ENCODE measurements at places on chromosomes 12 and 14.
A peak's percentile ranks its signal among the peaks of the same experiment; 100 is the strongest.

DNA sequence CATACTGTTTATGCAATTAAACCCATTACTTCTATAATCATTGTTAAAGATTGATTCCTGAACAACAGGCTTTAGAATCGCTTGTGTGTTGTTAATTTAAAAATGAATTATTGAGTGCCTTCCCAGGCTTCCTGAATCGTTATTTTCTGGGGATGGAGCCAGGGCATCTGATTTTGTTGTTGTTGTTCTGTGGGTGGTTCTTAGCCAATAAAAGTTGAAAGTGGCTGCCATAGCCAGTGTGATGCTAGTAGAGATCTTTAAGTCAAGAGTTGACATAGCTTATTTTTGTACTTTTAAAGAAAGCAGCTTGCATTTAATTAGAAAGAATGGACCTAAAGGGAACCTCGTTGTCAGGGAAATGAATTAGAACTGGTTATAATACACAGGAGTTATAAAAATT is 6.4 kb downstream of the GOLGA5 start:
- no peak for DNase-seq

GRCh38 chr14:38357557-38357956 is 101.7 kb upstream of the CLEC14A start:
- DNase-seq = peak; percentile 95

DNA sequence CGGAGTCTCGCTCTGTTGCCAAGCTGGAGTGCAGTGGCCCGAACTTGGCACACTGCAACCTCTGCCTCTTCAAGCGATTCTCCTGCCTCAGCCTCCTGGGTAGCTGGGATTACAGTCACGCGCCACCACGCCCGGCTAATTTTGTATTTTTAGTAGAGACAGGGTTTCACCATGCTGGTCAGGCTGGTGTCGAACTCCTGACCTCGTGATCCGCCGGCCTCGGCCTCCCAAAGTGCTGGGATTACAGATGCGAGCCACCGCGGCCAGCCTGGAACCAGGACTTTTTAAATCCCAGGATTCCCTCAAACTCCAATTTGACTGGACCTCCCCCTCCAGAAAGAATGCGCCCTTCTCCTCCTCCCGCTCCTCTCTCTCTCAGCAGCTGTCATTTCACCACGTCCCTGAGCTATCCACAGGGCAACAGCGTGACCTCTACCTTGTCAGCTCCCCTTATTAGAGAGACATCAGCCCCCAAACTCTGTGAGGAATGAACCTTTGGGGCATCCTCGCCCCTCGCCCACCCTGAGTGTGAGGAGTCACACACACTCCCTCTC is 2.0 kb downstream of the ESYT1 start:
- DNase-seq = no peak

DNA sequence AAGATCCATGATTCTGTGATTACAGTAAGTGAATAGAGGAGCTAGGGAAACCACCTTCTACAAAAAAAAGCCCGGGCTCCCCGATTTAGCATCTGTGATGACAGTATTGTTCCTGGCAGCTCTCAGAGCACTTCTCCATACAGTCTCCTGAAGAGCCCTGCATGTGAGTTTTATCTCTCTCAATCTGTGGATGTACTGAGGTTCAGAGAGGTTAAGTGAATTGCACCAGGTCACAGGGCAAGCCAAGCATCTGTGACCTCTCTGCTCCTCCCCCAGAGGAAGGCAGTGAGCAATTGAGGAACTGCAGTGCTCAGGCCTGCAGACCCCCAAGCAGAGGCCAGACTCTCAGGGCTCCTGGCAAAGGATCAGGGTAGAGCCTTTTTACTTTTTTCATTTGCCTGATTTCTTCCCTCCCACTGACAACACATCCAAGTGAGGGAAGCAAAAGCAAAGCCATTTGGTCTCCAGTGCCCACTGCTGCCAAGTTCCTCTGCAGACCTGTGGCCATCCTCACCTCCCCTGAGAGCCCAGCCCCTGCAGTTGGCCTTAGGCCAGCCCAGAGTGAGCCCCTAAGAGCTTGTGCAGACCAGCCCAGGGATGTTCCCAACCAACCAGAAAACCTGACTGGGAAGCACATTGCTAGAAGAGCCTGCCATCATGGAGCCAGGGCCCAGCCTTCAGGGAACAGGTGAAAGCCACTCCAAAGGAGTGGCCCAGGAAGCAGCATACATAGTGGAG is 47.6 kb upstream of the PNMA1 start:
- no peak for DNase-seq

DNA sequence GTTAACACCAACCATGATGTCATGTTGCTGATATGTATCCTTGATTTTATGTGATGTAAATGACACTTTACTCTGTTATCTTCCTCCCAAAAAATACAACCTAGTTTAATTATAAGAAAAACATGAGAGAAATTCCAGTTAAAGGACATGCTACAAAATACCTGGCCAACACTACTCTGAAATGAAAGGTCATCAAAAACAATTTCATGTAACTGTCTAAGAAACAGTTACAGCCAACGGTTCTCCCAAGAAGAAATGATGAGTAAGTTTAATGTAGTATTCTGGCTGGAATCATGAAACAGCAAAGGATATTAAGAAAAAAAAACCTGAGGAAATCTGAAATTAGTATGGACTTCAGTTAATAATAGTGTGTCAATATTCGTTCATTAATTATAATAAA is 653.3 kb upstream of the FOXG1 start:
- DNase-seq = no peak

GRCh38 chr12:5884285-5884684 is 60.8 kb downstream of the ANO2 start:
- no peak for DNase-seq

DNA sequence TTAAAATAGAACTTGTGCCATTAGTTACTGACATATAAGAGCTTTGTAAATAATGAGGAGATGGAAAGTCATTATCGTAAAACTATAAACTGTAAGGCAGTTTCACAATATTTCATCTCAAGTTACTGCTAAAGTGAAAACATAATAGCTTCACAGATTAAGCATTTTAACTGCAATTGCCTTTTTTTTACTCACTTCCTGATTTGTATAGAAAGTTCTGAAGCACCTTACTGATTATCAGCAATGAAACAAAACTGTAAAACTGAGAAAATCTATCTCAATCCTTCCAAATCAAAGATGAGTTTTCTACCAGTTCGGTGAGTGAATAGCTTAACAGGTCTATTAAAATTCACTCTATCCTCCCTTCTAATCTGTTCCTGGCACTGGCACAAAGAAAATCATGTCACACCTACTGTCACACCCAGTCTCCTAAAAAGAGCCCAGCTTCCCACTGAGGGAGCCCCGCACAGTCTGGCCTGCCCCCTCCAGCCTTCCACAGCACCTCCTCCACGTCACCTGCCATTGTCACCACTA is 161.4 kb upstream of the ABCD2 start:
- no peak for DNase-seq

GRCh38 chr12:57899010-57899662 is 42.2 kb upstream of the ATP23 start:
- DNase-seq = peak; percentile 53

GRCh38 chr12:85190728-85191127 is 89.3 kb upstream of the ALX1 start:
- no peak for DNase-seq

- no peak for DNase-seq
Measured at GRCh38 chr12:28453686-28454085, 263.4 kb downstream of the CCDC91 start.

DNA sequence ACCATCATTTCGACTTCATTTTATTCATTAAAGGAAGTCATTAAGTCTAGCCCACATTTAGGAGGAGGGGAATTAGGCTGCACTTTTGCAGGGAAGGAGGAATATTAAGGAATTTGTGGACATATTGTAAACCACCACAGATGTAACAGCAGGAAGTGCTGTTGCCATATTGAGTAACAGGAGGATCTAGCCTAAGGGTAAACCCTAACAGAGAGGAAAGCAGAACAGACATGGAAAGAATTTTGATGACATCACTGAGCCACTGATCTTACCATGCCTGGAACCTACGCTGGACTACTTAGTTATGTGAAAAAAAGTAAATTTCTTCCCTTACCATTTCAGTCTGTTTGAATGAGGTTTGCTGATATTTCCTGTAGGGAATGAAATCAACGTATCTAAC is 100.7 kb upstream of the ATF7IP start:
- DNase-seq = no peak

- DNase-seq = peak; percentile 98
Measured at GRCh38 chr12:113214895-113215400, 6.3 kb upstream of the TPCN1 start.

DNA sequence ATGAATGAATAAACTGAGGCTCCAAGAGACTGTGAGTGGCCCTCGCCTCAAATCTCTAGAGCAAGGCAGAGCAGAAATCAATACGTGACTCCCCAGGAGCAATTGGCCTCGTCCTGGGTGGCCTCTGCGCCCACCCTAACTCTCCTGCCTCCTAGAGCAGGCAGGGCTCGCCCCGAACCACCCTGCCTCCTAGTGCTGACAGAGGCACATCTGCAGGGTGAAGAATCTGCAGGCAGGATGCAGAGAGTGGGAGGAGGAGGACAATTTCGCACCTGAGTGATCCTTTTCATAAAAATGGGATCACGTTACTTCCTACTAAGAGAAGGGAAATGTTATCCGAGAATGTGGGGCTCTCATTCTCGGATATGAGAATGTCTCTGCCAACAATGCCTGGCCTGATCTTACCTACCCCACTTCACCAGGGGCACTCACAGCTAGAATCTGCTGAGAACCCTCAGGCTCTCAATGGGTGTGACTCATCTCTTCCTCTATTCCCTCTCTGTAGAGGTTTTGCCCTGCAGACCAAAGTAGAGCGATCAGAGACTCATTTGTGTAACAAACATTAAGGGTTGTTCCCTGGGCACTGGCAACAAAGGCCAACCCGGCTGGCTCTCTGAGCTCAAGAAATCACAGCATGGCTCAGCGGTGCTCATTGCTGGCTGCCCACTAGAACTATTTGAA is 61.7 kb upstream of the BCL2L14 start:
- DNase-seq = peak; percentile 33

- no peak for DNase-seq
Measured at GRCh38 chr12:6310771-6311610, 509 bp downstream of the PLEKHG6 start.
